ENCODE measurements at places on chromosomes 5 and 9.
A peak's percentile ranks its signal among the peaks of the same experiment; 100 is the strongest.

DNA sequence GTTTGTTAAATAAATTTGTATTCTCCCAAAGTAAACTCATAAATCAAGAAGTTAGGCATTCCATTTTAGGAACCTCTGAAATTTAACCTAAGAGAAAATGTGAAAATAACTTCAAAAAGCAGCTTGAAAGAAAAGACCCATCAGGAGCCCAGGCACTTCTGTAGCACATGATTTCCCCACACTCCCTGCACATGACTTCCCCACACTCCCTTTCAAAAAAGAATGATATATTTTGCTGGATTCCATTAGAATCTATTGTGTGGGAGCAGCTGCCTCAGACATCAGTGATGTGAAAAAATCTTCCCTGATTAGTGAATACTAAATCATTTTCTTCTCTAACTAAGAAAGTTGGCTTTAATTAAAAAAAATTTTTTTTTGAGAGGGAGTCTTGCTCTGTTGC, 83.3 kb downstream of the GLDC start:
- no peak for DNase-seq

DNA sequence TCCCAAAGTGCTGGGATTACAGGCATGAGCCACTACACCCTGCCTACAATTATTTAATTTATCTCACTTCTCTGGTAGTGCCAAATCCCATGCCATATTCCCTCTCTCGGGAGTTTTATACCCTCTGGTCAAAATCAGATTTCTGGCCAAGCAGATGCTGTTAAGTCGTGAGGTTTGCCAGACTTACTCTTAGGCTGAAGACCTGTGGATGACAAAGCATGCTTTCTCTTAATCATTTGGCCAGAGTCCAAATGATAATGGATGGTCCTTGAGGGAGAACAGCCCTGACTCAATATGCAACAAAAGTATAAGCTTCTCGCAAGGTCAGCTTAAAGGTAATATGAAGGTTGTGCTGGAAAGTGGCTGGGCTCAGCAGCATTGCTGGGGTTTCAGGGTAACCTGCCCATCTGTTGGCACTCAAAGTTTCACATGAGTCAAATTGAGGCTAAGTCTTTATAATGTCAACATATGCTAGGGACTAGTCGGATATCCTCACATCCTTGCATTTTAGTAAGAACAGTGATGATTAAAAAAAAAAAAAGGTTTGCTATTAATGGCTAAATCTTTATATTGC, 280.1 kb downstream of the KIF4B start:
- no peak for DNase-seq

DNA sequence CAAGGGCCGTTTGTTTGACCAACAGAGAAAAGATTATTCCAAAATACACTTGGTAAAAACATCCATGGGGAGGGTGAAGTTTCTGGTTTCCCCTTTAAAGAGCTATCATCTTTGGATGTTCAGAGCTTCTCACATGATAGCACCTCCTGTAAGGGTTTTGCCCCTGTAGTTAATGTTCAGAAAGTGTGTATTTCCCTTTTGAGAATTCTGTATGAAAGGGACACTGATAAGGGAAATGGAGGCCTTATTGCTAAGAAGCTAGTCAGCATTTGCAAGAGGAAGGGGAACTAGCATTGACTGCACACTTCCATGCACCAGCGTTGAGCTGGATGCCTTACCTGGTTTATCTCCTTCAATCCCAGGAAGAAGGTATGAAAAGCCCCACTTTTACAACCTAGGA, 31.5 kb upstream of the C5orf58 start:
- no peak for DNase-seq

DNA sequence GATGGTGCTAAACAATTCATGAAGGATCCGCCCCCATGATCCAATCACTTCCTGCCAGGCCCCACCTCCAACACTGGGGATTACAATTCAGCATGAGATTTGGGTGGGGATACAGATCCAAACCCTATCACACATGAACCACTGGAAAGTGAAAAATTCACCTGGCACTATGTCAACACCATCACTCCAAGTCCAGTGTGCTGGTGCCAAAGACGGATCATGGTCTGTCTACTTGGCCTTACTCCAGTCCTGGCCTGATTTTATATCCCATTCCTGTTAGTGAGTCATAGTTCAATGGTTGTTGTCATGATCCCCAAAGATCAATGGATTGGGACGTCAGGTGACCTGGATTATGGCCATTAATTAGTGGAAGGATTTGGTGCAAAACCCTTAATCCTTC, 147.4 kb upstream of the RPS23 start:
- no peak for DNase-seq

DNA sequence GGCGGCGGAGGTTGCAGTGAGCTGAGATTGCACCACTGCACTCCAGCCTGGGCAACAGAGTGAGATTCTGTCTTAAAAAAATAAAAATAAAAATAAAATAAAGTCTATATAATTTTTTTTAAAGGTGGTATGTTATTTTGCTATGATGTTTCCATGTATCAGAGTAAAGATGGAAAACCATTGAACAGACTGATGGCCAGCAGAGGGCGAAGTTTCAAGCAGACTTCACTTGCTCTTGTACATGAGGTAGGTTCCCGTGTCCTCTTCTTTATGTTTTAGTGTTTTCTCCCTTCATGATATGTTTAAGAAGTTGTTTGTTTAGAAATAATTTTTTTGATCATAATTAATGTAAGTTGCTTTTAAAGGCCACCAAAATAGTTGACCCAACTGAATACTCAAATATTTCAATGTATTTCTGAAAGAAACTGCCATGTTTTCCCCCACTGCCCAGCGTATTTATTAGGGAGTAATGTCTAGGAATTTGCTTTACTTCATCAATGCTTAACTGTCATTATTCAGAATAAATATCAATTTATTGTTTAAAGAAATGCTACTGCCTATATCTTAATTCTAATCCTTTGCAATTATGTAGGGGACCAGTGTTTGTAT, 146.4 kb downstream of the HACD4 start:
- DNase-seq: peak; percentile 76
